Diencephalon (tissue), 1 donor: ENCODE measurements at places on chromosomes 5 and 9. TPM values are rescaled to one million over a fixed set of nuclear protein-coding genes. Genes with fewer than 3 reads are reported as not detected.

WDR38 gene
- 2.1 TPM for total RNA-seq

CREBRF gene
- 24.2 TPM for total RNA-seq

MLANA gene
- total RNA-seq: not detected

PLPP6 gene
- 17.1 TPM for total RNA-seq

PCDHB13 gene
- total RNA-seq: 10.8 TPM

DDX41 gene
- 68.3 TPM for total RNA-seq

PCDHGC4 gene
- 91.6 TPM for total RNA-seq

TMEM8B gene
- total RNA-seq: 10.4 TPM

WNK2 gene
- 30.7 TPM for total RNA-seq

WHRN gene
- 5.8 TPM for total RNA-seq

GRXCR2 gene
- not detected for total RNA-seq
